RPMI7951 (cell line): ENCODE measurements at places on chromosomes 3 and 15. TPM values are rescaled to one million over a fixed set of nuclear protein-coding genes. Genes with fewer than 3 reads are reported as not detected.
A peak's percentile ranks its signal among the peaks of the same experiment; 100 is the strongest.

- peak; percentile 100 for DNase-seq
Measured at GRCh38 chr3:23685541-23686258, 120.1 kb upstream of the UBE2E1 start.

DNA sequence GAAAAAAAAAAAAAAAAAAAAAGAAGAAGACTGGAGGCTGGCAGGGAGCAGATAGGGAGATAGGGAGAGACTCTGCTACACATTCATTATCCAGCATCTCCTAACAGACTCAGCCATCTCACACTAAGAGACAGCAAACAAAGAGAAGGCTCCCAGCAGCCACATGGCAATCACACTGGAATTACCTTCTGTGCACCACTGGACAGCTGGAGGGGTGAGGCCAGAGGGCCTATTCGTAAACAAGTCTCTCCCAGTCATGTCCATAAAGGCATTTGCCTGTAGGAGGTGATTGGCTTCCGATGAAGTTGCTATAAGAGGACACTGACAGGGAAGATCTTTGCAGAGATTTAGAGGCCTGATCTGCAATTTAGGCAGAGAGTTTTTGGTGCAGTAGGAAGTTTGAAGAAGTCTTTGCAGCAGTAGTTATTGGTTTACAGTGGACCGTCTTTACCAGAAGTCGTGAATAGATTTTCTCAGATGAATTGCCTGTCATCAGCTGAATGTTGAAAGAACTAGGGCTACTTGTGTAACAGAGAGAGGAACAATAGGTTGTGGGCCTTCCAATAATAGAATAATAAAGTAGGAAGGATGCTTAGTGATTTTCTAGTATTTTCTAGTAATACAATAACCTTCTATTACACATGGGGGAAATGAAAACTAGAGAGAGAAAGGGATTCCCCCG, 89.7 kb downstream of the TP63 start:
- DNase-seq, result peak; percentile 43

DNA sequence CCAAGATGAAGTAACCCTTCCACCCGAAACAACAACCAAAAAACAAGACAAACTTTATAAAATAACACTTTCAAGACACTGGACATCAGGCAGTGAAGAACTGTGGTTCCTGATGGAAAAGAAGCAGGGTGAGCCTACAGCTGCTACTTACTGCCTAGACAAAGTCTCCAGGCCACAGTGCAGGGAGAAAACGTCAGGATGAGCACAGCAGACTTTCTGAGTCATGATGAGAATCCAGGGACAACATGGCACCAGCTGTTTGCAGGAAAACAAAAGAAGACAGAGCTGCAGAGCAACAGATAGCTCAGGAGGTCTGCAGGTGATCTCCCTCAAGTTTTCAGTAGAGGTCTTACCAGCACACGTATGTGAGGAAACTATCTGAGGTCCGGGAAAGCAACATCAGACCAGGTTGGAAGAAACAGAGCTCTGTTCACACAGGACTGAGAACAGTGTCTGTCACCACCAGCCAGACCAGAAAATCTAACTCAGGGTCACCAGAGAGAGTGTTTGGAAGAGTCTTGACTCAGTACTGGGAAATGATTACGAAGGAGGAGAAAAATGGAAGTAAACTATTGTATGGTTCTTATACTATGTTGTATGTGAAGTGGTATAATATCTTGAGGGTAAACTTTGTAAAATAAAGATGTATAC, 108.9 kb downstream of the ANO10 start:
- DNase-seq, result peak; percentile 41

- no peak for DNase-seq
Measured at GRCh38 chr3:100941041-100941440, 52.2 kb downstream of the ABI3BP start.

- DNase-seq, result no peak
Measured at GRCh38 chr3:171236265-171237008, 209.9 kb upstream of the SLC2A2 start.

Gene LTK
- 2.9 and 3.1 TPM in 2 replicates for total RNA-seq

Gene MKRN3
- total RNA-seq, result 3.5 and 3.6 TPM in 2 replicates

Gene ADGRG7
- total RNA-seq, result not detected in 2 replicates
